ENCODE measurements at places on chromosomes 1 and 21. TPM values are rescaled to one million over a fixed set of nuclear protein-coding genes. Genes with fewer than 3 reads are reported as not detected.

ACTL8 gene
- 1.4 TPM for total RNA-seq

SELP gene
- not detected for total RNA-seq

TNNT2 gene
- total RNA-seq = not detected

S1PR1 gene
- total RNA-seq = 2.4 TPM

PCP4L1 gene
- not detected for total RNA-seq

ZNF648 gene
- 0.21 TPM for total RNA-seq

LRRC47 gene
- 130 TPM for total RNA-seq

GRCh38 chr1:219189952-219190351, 16.3 kb downstream of the LYPLAL1 start:
- DNase-seq = no peak

DNA sequence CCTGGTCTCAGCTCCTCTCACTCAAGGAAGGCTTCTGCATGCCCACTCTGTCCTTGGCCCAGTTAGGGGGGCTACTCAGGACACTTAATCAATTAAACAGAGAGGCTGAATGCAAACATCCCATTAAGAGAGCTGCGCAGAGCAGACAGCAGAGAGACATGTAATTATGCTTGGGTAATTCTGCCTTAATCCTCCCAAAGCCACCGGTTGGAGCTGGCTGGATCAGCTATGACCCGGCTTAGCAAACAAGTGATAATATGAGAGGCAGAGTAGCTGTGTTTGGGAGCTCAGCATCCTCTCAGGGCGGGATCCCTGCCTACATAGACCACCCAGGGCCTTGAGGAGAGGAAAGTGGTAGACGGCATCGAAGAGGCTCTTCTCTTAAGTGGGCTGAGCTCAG, 183.2 kb downstream of the GRIK3 start:
- DNase-seq = no peak

DNA sequence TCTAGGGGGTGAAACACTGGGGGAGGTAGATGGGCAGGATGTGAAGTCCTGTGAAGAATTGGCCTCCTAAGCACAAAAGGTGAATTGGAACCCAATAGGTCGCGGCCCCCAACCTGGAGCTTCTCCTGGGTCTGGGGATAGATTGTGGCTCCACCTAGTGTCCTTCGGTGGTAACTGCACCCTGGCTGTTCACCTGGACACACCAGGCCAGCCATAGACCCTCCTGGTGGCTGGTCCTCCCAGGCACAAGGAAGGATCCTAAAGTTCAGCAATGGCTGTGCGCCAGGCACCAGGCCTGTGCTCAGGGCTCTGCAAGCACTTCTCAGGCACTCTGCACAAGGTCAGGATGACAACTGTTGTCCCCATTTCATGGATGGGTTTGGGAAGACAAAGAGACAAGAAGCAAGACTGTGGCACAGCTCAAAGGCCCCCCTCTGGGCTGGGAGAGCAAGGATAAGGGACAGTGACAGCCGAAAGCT, 13.5 kb downstream of the ESPN start:
- DNase-seq = peak; percentile 95

DNA sequence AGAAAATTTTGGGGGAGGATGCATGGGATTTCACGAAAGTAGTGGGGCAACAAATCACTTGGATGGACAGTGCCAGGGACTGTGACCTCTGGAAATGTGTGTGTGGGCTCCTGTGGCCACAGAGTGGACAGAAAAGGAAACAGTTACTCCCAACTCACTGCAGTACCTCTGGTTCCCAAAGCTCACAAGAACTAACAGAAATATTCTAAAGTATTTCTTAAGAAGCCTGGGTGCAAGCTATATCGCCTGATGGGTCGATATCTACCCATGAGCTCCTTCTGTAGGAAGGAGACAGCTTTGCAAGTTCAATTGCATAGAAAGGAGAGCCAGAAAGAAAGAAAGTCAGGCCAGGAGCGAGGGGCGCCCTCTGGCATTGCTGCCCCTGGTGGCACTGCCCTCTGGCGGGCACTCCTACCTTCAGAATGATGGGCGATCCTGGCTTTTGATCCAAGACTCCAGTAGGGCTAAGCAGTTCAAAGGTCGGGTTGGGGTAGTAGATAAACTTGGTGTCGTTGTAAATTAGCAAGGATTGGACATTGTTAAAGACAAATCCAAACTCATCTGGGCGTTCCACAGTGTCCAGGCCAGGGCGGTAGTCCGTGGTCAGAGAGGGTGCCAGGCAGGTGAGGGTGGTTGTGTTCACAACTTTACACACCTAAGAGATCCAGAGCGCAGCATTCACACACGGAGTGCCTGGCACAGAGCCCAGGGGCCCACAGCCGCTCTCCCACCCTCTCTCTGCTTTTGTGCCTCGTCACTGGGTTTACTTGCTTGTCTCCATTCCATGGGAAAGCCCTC, 134.7 kb upstream of the CD34 start:
- DNase-seq = peak; percentile 67

DNA sequence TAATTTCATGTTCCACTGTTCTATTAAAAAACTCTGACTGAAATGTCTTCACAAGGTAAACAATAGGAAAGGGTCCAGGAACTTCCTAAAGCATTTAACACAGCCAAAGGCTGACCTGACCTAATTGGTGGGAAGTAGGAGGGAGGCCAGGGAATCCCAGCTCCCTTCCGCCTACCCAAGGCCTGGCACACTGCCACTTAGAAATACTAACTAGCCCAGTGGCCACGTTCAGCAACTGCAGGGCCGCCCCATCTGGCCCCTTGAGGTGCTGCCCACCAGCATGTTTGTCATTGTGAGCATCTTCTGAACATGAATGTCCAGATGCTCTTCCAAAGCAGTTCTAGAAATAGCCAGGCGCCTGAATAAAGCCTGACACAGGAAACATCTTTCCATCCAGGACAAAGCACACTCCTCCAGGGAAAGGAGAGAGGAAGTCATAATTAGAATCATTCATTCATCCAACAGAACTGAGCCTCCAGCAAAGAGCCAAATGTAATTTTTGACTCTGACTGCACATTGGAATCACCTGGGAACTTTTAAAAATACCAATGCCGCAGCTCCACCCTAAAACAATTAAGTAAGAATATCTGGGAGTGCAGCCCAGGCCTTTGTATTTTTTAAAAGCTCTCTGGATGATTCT, 44.6 kb upstream of the BCL9 start:
- peak; percentile 40 for DNase-seq

DNA sequence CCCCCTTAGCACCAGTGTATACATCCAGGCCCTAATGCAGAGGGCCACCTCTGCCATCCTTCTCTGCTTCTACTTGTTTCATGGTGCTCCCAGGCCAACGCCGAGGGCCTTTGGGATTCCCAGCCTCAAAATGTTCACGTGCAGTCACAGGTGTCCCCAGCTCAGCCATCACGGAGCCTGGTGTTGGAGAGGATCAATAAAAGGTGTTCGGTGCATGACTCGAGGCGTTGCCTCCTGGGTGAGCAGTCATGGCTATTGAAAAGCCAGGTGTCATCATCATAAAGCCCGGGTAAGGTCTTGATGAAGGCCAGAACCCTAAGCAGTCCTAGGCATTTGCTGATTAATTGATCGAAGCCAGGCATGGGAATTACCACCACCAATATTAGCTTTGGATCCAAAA, 76.1 kb downstream of the ABCA4 start:
- DNase-seq = no peak

DNA sequence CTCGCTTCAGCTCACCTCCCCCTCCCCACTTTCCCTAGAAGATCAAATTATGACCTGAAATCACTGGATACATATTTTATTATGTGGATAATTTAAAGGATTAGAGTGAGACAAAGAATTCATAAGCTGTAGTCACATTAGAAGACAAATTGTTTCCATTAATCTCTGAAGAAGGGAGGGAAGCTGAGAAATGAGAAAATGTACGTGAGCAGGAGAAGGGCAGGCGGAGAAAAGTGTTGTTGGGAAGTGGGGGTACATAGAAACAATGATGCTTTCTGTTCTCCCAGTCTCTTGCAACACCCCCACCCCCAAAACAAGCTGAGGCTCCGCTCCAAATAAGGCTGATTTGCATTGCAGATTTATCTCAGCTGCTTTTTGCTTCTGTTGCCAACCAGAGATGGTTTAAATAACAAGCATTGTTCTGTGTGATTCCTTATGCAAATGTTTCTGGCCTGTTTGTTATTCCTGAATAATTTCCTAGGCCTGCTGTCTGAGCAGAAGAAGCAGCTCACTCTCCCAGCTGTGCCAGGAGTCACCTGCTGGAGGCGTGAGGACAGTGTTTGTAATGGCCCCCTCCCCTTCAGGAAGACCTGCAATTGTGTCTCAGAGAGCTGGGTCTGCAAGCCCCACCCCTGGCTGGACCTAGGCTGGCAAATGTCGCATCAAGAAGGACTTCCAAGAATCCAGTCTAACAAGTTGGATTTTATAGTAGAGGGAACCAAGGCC, 121.8 kb upstream of the TNR start:
- DNase-seq = peak; percentile 75

- peak; percentile 49 for DNase-seq
These were observed 745 bp downstream of the MUL1 start for GRCh38 chr1:20507248-20507563.
